ENCODE measurements at places on chromosomes 6 and 20.

GRCh38 chr6:76347539-76347938, 275.1 kb upstream of the IMPG1 start:
- DNase-seq: no peak

DNA sequence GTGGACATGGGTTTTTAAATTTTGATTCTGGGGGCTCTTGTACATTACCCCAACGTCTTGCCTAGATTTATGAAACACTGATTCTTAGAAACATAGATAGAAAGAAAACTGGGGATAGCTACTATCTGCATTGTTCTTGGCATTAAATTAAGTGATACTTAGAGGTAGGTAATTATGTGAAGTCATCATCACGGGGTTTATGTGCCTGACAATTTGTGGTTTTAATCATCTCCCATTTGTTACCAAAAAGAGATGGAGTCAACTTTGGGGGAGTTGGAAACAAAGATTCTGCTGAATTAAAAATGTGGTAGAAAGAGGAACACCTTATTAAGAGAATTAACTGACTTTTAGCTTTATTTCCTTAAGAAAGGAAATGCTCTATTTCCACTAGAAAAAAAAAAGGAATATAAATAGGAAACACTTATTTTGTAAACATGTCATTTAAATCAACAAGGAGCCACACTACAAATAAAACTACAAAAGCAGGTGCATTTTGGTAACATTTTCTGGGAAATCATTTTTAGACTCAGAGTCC, 5.6 kb downstream of the TNFAIP3 start:
- no peak for DNase-seq

DNA sequence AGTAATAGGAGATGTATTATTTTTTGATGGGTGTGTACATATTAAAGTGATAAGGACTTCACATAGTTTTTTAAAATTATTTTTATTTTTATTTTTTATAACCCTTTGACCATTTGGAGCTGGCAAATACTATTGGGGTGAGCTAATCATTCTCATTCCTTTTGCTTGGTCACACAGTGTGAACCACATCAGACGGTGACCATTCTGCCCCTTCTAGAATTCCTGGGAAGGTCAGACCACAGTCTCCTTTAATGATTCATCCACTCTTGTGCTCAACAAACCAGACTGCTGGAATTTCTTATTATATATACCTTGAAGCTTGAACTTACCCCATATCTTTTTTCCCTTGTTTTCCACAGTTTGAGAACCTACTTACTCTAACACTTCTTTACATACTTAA, 23.9 kb upstream of the PRL start:
- no peak for DNase-seq

- DNase-seq: no peak
Observed at GRCh38 chr6:11427723-11428245, 109.8 kb upstream of the TMEM170B start.

All from esophagus squamous epithelium (tissue), 5 donors.